Stimulated activated CD4-positive, alpha-beta T cell treated with anti-CD3 and anti-CD28 coated beads, Interleukin-15, amount 100 ng/mL, for 48 hours (primary cell): ENCODE measurements at places on chromosomes 5 and 9.

DNA sequence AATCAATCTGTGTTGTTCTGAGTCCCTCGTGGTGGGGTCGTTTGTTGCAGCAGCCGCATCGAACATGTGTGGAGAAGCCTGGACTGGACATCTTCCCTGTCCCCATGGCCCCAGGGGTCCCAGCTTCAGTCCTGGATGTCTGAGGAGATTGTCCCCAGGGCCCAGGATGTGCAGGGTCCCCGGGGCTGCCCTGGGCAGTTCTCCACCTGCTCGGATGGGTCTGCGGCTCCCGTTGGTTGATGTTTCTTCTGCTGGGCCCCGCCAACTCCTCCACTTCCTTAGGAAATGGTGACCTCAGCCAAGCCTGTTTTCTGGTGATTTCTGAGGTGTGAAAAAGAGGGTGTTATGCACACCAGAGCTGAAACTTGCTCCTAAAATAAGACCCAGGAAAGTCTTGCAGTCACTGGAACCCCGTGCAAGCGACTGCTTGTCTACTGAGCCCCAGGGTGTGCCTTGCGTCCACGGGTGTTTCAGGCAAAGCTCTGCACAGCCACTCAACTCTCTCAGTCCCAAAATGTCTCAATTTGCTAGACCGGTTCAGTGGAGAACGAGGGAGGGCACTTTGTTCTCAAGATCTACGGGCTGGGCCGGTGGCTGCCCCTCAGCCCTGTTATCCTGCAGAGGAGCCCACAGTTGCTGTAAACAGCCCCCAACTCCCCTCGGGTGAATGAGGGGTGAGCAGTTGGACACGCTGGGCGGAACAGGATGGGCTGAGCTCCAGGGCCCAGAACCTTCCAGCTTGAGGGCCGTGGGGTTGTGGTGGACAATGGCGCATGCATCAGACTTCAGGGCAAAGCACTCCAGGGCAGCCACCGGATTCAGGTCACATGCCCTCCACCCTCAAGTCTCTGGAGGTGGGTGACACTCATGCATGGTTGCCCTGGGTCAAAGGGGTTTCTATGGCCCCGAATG is 66.7 kb upstream of the OLFM1 start:
- no peak for DNase-seq

- no peak for DNase-seq
Observed at GRCh38 chr5:90263102-90263820, 146.3 kb downstream of the CETN3 start.

DNA sequence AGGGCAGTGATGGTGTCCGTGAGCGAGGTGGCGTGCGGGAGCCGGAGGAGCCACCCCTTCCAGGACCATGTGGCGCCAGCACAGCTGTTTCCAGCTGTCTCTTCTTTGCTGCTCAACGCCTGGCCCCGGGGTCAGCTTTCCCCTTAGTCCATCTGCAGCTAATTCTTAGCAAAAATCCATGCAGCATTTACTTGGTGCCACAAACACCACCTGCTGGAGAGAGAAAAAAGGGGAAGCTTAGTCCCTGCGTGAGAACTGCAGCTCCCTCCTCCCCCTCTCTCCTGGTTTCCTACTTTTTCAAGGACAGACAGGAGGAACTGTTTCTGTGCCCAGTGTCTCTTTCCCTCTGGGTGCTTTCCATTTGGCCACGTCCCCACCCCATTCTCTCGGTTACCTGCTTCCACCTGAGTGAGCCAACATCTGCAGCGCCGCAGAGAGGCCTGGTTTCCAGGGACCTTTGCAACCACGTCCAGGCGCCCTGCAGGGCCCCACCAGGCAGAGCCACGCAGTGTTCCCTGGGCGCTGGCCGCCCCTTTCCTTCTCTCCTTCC is 3.4 kb downstream of the SLC6A19 start:
- no peak for DNase-seq

DNA sequence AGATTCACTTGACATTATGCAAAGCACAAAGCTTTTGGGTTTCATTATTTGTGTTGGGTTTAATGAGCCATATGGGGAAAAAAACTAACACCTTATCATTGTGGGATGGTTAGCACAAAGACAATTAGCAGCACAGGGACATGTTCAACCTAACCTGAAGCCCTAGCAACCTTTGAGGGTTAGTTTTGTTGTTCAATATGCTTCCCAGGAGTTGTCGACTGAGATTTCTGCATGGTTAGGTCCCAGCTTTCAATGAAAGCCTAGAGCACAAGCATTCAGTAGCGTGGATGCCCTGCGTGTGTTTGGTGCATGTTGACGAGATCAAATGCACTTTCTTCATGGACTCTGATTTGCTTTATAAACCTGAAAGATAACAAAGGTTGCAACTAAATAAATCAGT is 565.2 kb upstream of the TLE4 start:
- no peak for DNase-seq

DNA sequence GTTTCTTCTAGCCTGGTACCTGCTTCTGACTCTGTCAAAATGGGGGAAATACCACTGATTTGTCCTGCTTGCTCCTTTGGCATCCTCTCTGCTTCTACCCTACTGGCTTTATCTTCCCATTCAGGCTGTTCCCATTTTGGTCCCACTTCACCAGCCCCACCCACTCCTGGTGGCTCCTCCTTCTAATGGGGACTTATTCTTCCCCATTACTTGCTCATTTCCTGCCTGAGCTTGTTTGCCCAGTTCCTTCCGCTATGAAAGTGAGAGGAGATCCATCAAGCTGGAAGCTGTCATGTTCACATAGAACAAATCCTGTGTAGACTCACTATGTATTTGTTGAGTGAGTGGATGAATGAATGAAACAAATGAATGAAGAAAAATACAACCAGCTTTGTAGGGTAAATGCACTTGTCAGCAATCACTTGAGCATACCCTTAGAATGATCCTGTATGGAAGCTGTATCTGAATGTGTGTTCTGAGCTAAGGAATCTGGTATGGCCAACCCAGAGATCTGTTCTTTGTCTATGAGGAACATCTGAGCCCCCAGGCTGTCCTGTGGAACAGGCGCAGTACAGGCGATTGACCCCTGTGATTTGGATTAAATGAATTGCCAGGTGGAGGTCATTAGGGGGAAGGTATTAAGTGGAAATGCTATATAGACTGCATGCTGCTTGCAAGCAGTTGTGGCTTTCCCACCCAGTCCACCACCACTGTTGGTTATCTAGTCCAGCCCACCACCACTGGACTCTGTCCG is 89.5 kb downstream of the APBA1 start:
- no peak for DNase-seq

GRCh38 chr9:85289142-85289541 is 452.6 kb downstream of the AGTPBP1 start:
- DNase-seq: no peak

DNA sequence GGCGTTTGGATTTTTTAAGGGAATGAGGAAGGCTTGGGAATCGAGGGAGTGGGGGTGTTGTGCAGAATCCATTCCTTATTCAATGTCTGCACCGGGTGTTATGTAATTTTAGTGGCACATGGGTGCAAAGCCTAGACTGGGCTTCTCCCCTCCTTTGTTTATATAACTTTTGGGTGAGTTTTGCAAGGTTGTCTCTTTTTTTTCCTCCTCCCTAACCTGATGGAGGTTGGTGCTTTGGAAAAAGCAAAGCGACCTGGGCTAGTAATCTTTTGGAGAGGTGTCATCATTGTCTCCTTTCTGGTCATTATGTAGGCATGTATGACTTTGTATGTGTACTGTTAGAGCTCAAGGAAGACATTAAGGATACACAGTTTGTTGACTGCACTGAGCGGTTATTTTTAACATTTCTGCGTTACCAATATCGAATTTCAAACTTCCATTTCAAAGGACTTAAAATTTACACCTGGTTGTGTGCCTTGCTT is 3.1 kb downstream of the SMARCA2 start:
- no peak for DNase-seq

DNA sequence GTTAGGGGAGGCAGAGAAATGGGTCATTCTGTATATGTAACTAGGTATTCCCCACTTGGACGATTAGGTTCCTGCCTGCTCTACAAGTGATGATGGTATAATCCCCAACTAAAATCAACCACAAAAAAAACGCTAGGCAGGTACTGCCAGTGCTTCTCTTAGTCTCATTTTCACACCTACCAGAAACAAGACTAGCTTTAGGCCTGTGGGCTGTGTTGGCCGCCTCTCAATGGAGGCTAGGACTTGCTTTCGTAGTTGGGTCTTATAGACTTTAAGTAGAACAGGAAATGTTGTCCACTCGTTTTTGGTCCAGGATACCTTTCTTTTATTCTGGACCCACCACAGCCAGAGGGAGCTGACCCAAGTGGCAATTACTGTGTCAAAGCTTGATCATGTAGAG is 111.8 kb downstream of the UNC13B start:
- no peak for DNase-seq
